ENCODE measurements at places on chromosomes 3 and 15.

DNA sequence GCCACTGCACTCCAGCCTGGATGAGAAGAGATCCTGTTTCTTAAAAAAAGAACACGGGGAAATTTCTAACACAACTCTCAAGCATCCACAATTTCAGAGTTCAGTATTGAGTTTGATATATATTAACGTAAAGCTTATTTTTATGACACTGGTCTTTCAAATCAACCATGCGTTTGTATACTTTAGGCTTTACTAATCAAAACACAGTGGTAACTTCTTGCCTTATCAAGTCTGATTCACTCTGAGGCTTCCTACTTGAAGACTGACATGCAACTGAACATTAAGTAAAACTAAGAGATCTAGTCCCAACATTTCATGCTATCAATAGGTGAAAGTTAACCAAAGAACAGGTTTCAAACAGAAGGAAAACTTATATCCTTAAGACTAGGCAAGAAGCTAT is 46.7 kb downstream of the PRTG start:
- DNase-seq: no peak

GRCh38 chr3:197951392-197951990 is 1.5 kb downstream of the RPL35A start:
- no peak for DNase-seq

DNA sequence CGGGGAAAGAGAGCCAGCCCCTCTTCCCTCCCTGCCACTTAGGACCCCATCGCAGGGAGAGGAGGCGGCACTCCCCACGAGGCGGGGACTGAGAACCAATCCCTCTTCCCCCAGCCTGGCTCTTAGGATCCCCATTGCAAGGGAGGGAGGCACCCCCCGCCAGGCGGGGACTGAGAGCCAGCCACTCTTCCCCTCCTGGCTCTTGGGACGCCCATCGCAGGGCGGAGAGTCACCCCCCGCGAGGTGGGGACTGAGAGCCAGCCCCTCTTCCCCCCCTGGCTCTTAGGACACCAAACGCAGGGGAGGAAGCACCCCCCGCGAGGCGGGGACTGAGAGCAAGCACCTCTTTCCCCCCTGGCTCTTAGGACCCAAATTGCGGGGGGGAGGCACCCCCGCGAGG is 34.2 kb upstream of the SSUH2 start:
- DNase-seq: no peak

GRCh38 chr3:170469151-170470062 is 50.7 kb downstream of the CLDN11 start:
- DNase-seq: no peak

GRCh38 chr15:25937796-25938195 is 74.7 kb upstream of the ATP10A start:
- DNase-seq: no peak

DNA sequence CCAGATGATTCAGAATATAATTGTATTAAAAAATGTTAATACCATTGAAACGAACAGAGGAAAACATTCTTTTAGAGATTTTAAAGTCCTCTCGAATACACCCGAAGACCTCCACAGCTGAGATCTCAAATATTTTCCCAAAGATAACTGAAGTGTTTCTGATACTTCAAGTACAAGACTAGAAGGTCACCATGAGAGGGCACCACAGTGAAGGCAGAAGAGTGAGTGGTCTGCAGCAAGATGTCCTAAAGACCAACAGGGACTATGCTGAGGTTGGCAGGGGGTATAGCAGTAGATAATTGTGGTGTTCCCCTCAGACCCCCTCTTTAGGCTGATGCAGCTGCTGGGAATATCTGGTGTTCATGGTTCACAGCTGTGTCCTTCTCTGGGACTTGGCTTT is 156.5 kb downstream of the PDCD6IP start:
- no peak for DNase-seq

DNA sequence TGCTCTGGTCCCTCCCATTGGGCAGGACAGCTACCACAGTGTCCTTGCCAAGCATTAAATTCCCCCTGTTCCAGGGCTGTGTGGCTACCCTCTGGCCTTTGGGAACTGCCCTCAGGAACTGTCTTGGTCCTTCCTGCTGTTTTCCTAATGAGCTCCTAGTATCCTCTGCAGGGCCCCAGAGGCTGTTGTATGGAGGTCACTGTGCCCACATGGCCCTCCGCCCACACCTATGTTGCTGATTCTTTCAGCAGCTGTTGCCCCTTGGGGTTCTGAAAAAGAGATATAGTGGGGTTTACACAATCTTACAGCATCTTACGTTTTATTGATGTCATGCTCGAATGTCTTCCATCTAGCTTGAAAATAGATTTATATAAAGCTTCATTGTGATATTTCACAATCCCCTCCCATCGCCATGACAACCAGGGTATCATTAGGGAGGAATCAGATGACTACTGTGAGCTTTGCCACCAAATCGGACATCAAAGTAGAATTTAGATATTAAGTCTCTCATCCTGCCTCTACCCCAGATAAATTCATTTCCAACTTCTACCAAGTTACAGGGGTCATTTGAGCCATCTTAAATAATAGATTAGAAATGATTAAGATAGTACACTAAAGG is 97.1 kb upstream of the NR2E3 start:
- DNase-seq: no peak

GRCh38 chr3:187875863-187876262 is 130.6 kb upstream of the BCL6 start:
- no peak for DNase-seq

GRCh38 chr15:101491734-101492640 is 2.5 kb upstream of the PCSK6 start:
- no peak for DNase-seq

DNA sequence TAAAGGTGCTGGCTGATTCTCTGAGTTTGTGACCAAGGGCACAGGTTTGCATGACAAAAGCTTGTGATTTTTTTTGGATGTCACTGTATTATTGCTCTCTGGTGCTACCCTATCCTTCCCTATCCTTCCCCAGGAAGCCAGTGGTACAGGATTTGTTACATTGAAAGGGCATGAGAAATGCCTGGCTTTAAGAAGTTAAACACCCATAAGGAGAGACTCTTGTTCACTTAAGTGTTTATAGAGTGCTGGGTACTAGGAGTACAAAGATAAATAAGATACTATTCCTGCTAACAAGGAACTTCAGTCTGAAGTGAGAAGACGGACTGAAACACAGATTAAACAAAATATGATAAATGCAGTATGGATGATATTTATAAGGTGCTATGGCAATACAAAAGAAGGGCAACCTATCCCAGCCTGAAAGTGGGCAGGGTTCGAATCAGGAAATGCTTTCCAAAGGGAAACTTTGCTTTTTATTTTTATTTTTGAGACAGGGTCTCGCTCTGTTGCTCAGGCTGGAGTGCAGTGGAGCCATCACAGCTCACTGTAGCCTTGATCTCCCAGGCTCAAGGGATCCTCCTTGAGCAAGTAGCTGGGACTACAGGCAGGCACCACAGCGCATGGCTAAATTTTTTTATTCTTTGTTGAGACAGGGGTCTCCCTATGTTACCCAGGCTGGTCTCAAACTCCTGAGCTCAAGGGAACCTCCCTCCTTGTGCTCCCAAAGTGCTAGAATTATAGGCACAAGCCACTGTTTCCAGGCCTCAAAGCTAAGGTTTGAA is 11.2 kb downstream of the LCMT2 start:
- no peak for DNase-seq

DNA sequence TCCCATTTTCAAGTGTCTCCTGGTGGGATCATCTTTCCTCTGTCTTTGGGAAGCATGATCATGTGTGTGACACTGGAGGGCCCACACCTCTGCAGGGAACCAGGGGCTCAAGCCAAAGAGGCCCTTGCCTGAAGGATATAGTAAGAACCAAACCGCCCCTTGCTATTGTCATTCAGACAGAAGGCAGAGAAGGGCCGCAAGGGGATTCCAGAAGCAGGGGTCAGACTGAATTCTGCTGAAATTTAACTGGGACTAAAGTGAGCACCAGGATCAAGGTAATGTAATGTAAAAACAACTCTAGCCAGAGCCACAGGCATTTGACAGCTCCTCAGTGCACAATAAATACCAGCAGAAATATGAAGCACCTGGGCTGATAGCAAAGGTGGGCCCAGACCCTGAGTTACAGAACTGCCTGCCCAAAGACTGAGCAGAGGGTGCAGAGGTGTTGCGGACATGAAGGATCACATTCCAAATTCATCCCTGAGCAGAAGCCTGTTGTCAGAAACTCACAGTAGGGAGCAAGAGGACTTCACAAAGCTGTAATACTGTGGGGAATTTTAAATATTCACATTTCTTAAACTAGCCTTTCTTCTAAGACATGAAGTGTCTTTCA is 46.0 kb upstream of the RASGRF1 start:
- no peak for DNase-seq

GRCh38 chr15:40554161-40554525 is 10.7 kb downstream of the CCDC32 start:
- no peak for DNase-seq

- no peak for DNase-seq
These were observed 519.8 kb upstream of the MDFIC2 start for GRCh38 chr3:70832089-70832833.

DNA sequence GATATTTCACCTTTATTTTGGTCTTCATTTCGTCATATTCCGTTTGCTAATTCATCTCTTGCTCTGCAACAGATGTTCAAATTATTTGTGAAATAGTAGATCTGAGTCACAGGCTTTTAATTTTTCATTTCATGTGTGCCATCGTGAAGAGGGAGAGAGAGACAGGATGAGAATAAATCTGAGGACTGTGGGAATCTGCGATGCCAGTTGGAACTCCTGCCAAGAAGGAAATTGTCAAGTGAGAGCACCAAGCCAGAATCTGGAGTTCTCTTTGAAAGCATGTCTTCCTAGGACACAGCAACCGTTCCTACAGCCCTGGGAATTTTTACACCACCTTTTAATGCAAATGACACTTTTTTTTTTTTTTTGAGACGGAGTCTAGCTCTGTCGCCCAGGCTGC is 48.8 kb downstream of the NSMCE3 start:
- no peak for DNase-seq

- DNase-seq: no peak
These were observed 204.5 kb downstream of the AKAP13 start for GRCh38 chr15:85584872-85585271.

DNA sequence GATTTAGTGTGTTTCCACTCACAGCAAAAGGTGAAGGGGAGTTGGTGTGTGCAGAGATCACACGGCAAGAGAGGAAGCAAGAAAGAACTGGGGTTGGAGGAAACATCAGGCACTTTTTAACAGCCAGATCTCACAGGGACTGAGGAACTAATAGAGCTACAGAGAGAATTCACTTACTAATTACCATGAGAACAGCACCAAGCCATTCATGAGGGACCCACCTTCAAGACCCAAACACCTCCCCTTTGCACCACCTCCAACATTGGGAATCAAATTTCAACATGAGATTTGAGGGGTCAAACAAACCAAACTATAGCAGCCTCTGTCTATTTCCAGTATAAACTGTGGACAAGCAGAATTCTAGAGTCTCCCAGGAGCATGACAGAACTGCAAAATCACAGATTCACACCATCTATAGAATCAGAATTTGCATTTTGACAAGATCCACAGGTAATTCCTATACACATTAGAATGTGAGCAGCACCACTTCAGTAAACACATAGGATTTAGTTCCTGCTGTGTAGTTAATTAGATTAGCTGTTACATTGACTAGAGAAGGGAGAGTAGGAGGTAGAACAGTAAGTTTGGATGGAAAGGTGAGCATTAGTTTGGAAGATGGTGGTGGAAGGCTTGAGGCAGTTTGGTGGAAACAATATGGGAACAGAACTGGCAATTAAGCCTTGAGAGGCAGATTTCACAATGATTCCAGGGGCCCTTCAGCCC is 311.7 kb downstream of the NSUN3 start:
- no peak for DNase-seq

DNA sequence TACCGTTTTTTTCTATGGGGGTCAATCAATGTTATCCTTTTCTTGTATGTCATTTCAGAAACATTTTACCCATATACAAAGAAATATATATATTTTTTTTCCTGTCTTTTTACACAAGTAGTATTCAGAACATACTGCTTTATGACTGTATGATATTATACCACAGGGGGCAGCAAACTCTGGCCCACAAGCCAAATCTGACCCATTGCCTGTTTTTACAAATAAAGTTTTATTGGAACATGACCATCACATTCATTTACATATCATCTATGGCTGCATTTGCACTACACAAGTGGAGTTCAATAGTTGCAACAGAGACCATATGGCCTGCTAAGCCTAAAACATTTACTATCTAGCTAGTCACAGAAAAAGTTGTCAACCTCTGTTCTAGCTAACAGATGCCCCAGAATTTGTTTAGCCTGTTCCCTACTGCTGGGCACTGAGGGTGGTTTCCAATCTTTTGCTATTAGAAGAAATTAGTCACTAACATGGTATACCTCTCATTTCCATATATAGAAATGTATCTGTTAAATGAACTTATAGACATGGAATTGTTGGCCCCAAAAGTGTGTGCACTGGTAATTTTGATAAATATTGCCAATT is 57.7 kb downstream of the BFSP2 start:
- DNase-seq: no peak

DNA sequence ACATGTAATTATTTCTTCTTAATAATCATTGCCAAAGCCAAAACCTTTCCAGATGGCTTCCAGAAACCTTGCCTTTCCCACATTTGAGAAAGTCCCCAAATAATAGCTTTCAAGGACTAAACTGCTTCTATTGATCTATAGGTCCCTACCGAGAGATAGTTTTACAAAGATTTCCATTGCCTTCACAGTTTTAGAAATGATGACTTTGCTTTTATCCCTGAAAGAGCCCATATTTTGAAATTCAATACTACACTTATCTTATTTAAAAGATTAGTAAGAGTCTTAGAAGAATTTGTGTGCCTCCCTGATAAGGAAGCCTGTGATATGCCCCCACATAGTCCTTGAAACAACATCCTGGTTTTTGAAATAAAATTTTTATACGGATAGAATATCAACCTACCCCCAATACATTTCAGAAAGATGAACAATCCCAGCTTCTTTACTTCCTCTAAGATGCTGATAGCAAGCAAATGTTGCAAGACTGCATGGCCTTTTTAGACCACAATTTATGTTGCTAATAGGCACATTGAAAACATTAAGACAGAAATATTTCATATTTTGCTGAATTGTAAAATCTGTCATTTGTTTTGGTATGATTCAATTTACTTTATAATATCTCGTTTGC is 146.3 kb downstream of the TMCO5A start:
- no peak for DNase-seq

DNA sequence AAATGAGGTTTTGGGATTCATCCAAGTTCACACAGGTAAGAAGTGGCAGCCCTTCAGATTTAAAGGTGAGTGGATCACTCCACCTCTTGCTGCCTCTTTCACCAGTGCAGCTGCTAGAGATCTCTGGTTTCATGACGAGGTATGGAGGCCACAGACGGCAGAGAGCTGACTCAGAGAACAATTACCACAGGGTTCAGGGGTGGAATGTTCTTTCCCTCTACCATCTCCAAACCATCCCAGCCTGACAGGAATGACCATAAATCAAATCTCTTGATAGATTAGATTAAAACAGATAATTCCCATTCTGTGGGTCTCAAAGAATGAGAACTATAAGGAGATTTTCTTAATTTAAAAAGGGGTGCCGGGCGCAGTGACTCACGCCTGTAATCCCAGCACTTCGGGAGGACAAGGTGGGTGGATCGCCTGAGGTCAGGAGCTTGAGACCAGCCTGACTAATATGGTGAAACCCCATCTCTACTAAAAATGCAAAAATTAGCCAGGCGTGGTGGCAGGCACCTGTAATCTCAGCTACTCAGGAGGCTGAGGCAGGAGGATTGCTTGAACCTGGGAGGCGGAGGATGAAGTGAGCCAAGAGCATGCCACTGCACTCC is 174.2 kb upstream of the ATP11B start:
- DNase-seq: no peak

- DNase-seq: no peak
These were observed 21.7 kb upstream of the CGNL1 start for GRCh38 chr15:57354436-57355123.

GRCh38 chr15:74127255-74127953 is 3.0 kb upstream of the ISLR2 start:
- peak; percentile 91 for DNase-seq
